ENCODE measurements at places on chromosomes 6 and 20.

- peak; percentile 9 for DNase-seq
Measured at GRCh38 chr6:3456898-3457709, at the start of gene SLC22A23. Gene SLC22A23 (minus strand): TSS chr6:3457050. CDS start chr6:3456559, 491 bp downstream.

DNA sequence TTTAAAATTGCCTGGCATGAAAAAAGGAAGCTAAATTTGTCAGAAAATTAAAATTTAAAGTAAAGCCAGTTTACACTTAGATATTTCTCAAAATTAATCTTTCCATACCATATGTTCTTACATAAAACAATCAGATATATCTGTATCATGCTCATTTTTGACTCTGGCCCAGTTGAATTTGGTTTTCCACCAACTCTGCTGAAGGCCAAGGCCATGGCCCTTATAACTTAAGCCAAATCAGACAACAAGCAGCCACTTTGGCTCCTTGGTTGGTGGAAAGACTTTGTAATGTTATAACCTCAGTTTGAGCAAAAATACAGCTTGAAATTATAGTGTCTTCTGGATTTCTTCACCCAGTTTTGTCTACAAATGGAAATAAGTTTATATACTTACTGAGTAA is 97.3 kb downstream of the CENPW start:
- DNase-seq = no peak

GRCh38 chr20:46772901-46773300 is 63.5 kb downstream of the SLC2A10 start:
- DNase-seq = no peak

- DNase-seq = no peak
Measured at GRCh38 chr6:138005846-138006245, 101.4 kb downstream of the PERP start.

DNA sequence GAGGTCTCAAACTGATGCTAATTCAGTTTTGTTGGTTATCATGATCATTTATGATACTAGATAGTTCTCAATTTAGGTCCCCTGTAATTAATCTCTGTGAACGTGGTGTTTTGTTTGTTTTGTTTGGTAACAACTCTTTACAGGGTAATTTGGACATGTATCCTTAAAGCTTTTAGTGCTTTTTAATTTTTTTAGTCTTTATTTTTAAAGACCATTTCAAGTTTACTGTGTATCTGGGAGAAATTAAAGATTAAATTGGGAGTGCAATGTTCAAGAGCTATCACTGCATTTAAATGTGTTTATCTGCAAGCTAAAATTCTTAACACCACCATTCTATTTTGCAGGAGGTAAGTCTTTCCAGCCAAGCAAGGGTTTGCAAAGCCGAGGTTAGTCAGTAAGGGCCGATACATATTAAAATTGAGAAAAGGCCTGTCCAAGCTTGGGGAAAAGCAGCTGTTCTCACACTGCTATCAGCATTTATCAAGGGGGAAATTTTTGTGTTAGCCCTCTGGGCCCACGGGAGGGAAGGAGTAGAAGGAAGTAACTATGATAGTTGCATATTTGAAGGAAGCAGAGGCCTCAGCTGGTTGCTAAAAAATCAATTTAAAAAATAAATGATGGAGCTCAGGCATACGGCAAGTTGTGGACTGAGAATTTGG is 59.3 kb upstream of the ZNF217 start:
- DNase-seq = no peak

- no peak for DNase-seq
Measured at GRCh38 chr6:4270776-4271175, 135.4 kb upstream of the ECI2 start.

DNA sequence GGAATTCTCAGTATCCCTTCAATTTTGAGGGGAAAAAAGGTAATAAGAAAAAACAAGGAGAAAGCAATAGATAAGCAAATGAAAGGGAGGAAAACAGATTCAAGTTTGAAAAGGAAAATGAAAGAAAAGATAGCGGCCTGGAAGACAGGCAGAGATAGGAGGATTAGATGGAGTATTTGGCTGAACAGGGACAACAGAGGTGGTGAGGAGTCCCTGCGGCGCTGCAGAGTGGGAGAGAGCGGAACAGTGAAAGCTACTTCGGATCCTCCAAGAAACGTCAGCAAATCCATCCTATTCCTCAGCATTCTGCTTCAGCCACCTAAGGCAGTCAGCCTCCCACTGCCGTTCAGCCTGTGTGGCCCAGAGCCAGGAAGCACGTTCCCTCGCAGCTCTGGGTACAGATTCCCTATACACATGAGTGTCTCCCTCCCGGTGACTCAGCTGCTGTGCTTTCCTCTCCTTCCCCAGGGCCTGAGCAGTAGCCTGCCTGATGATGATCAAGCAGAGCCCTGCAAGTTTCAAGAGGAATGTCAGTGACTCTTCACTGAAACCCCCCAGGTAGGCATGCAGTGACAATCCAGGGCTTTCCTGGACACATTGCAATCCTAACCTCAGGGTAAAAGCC is 43.4 kb upstream of the CDYL start:
- no peak for DNase-seq

DNA sequence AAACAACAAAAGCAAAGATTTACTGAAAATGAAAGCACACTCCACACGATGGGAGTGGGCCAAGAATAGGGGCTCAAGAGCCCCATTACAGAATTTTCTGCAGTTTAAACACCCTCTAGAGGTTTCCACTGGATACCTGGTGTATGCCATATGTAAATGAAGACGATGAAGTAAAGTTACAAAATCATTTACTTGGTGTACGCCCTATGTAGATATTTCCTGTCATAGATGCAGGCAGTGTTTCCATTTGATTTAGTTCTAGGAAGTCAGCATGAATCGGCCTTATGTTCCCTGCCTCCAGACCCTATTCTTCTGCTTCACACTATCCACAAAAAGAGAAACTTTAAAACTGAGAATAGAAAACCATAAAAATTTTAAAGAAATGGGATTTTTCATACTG is 404.4 kb upstream of the GJE1 start:
- DNase-seq = no peak

DNA sequence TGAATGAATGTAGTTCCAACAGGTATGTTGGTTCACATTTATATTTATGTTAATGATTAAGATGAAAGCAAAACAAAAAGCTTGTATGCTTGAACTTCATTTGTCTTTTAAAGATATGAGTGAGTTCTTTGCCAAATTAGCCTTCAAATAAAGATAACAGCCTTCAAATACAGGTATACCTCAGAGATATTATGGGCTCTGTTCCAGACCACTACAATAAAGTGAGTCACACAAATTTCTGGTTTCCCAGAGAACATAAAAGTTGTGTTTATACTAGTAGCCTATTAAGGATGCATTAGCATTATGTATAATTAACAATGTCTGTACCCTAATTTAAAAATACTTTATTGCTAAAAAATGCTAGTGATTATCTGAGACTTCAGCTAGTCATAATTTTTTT is 245.3 kb upstream of the MAN1A1 start:
- DNase-seq = no peak

DNA sequence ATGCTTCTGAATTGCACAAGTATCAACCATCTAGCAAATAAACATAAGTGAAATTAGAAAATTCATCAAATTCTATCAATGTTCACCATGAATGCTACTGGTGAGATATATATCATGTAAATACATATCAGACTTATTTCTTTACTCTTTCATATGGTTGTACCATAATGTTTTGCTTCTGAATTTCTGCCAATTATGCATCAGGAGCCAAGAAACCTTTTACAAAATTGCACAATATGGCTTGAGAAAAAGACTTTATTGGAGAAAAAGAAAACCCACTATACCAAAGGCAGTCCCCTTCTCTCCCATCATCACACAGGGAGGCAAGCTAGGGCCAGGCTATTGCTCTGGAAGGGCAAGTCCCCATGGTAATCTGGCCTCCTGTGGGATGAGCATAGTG is 402.6 kb downstream of the C6orf118 start:
- DNase-seq = no peak

DNA sequence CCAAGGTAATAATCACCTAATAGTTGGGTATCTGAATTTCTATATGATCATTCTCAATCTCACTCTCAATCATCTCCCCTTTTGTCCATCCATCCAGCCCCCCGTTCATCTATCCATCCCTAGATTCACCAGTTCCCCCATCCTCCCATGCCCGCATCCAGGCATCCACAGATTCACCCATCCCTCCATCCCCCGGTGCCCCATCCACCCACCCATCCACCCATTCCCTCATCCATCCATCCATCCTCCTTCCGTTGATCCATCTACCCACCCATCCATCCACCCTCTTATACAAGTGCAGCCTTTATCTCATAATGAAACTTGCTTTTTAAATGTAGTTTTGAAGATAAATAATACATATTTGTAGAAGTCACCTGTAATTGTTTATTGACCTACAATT is 76.5 kb downstream of the EYA4 start:
- no peak for DNase-seq

DNA sequence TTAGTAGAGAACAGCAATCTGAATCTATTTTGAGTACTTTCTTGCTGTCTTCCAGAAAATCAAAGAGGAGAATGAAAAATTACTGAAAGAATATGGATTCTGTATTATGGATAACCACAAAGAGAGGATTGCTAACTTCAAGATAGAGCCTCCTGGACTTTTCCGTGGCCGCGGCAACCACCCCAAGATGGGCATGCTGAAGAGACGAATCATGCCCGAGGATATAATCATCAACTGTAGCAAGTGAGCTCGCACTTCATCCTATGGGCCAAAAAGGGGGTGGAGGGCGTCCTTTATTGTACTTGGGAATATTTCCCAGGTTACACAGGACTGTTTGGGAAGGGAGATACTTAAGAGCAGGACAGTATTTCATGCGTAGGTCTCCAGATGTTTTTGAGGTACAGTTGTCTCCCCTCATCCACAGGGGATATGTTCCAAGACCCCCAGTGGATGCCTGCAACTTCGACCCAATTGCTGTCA is 37.3 kb upstream of the PLCG1 start:
- no peak for DNase-seq

GRCh38 chr20:53559816-53560215 is 33.8 kb downstream of the ZNF217 start:
- no peak for DNase-seq

DNA sequence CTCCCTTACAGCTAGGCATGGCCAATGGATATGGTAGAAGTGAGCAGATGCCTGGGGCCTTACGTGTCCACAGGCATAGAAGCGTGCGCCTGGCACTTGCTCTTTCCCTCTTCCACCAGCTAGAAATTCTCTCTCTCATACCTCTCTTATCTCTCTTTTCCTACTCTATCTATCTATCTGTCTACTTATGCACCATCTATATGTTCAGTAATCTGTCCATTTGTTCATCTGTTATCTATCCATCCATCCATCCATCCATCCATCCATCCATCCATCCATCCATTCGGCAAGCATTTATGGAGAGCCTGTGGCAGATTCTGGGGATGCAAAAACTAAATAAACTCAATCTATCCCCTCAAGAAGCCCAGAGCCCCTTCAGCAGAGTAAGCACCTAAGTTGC is 70.2 kb downstream of the KCNB1 start:
- DNase-seq = no peak

- no peak for DNase-seq
Measured at GRCh38 chr20:64080013-64080812, at the start of gene OPRL1. Gene OPRL1 (plus strand): TSS chr20:64080082. CDS start chr20:64092721, 12,639 bp downstream.

DNA sequence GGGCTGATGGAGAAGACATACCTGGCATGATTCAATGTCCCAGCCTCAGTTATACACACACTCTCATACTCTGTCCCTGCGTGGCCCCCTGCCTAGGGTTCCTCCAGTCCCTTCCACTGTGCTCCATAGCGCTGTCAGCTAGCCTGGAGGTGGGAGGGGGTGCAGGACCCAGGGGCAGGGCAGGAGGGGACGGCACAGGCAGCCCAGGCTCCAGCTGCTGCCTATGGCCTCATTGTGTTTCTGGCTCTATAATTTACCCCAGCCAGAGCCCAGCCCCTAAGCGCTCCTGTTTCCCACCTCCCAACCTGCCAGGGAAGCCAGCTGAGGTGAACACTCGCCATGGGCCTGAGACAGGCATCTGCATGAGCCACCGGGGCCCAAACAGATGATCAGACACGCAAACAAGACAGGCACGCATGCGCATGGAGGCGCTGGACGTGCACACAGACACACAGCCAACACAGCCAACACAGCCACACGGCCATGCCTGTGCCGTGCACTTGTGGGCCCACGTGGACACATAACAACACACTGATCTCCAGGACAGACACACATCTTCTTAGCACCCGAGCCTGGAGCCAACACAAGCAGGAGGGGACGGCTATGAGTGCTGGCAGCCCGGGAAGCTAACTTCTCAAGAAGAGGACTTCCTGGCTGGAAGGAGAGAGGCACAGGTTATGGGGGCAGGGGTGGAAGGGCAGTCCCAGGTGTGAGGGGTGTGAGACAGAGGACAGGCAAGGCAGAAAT is 124.9 kb downstream of the GRM4 start:
- DNase-seq = no peak

DNA sequence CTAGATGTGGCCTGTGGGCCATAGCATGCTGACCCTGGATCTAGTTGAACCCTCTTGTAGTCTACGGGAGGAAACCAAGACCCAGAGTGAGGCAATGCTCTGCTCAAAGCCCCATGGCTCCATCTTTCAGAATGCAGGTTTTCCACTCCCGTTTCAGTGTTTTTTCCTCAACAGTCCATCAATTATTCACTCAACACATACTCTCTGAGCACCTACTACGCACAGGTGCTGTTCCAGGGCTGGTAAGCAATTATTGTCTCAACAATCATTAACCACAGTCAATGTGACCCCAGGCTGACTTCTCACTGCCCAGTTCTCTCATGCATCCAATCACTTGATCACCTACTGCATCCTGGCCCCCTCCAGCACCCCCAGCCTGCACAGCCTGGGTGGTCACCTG is 20.0 kb downstream of the MOCS1 start:
- DNase-seq = no peak

GRCh38 chr20:47817573-47817972 is 32.3 kb upstream of the SULF2 start:
- no peak for DNase-seq

DNA sequence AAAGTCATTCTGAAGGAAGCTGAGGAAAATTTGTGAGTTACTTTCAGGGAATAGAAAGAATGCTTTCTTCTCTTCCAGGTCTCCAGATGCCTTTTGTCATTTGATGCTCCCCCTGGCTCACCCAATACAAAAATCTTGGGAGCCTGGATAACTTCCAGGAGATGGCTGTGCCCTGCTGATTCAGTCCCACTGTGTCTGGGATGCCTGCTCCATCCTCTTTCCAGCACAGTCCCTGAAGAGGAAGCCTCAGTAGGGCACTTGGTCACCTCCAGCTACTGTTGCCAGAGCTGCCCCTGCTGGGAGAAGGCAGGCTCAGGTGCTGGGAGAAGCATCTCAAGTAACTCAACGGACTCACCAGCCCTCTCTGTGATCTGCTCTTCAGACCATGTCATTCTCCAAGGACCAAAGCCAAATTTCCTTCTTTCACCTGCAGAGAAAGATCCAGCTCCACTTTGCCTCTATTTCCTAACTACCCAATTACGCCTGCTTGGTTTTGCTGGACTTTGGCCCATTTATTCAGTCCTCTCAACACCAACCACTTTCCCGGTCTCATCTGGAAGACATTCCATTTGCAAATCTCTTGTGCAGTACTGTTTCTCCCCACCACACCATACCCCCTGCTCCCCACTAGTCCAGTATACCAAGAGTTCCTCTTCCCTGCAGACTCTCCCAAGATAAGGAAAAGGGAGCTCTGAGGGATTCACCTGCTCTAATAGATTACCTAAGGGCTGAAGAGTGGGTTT is 53.3 kb downstream of the SLC23A2 start:
- no peak for DNase-seq
